Jurkat, Clone E6-1 (cell line): ENCODE measurements at places on chromosomes 5 and 9.

GRCh38 chr9:3342159-3342777 lies 183.5 kb downstream of the RFX3 start:
- DNase-seq = no peak

DNA sequence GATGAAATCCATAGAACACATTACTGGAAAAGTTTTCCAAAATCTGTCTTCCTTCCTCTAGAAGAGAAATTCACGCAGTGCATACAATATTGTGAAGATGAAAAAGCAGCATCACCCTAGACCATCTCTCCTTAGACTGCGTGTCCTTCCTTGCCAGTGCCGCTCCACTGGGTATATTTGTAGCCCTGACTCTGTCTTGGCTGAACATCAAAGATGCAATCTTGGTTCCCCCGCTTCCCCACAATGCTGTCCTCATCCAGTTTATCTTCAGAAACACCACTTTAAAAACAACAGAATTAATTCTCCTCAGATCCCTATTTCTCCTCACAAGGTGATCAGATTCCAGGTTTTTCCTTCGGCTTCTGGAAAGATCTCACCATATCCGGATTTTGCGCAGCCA lies 53.9 kb downstream of the ROR2 start:
- no peak for DNase-seq

DNA sequence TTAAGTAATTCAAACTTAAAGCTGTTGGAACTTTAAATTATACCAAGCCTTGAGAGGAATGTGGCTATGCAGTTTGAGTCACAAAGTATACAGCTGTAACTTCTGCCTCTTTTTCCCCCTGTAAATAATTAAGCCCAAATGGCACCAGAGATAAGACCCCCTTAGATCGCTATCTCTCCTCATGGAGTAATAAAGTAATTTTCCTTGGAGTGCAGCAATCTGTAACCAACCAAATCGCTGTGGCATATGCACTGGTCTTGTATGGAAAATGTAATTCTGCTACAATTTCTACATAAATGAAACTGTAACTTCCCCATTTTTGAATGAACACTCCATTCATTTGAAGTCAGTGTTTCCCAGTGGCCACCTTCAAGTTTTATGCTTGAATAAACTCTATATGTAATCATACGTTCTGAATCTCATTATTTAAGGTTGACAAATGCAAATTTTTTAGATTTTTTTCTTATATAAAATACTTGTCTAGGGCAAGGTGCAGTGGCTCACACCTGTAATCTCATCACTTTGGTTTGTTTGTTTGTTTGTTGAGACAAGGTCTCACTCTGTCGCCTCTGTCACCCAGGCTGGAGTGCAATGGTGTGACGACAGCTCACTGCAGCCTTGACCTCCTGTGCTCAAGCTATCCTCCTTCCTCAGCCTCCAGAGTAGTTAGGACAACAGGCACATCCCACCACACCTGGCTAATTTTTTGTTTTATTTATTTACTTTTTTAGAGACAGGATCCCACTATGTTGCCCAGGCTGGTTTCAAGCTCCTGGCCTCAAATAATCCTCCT lies 12.3 kb downstream of the SUSD1 start:
- no peak for DNase-seq

DNA sequence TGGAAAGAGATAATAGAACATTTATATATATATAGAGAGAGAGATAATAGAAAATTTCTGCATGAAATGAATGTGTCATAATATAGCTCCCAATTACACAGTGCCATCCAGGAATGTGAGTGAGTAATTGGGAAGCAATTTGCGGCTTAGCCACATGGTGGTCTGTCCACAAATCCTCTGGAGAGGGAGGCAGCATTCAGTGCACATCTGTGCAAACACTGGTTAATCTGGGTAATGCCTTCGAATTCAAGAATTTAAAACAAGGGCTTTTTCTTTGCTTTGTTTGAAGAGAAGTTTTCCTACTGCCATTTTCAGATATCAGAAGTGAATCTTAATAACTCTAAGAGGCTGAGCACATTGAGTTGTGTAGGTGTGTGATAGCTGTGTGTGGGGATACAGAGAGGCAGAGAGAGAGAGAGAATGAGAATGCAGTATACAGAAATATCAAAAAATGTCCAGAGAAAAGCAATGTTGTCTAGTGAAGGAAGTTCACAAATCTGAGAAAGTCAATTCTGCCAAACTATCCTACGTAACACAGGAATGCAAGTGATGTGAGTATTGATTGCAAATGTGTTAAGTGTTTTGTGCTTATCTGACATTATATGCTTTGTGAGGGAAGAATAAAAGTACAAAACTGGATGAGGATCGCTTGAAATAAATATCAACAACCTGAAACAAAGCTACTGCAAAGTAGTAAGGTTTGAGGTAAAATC lies 134.6 kb downstream of the EDIL3 start:
- no peak for DNase-seq

DNA sequence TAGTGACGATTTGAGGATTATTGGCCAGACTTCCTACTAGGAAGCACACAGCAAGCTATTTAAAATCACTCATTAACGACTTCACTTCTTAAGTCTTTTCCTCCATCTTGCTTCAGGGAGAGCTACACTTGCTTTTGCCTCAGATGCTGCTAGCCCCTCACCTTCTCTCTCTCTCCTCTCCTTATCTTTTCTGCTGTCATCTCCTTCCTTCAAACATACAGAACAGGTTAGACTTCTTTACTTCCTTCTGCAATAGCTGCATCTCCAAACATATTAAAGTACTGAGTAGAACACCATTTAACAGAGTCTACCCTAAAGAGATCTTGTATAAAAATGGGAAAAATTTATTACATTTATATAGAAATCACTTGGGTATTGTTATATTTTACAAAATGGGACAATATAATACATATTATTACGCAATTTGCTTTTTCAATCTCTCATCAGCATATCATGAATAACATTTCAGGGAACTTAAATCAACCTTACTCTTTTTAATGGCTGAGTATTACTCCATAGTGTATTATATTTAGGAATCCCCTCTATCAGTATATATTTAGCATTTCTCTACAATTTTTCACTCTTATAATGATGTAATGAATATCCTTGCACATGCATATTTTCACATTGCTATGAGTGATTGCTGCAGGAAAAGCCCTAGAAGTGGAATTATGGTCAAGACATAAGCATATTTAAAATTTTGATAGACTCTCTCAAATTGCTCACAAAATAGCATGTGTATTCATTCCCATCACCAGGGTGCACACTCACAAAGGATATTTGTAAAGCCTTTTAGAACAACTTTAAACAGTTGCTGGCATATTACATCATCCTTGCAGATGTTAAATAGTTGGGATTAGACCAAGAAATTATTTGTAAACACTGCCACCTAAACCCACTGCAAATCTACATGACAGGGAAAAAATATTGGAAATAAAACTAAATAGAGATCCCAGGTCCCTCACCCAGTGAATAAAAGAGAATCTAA lies 164.5 kb upstream of the NFIB start:
- DNase-seq = no peak
